KG1 (cell line): ENCODE measurements at places on chromosomes 7 and 10.
A peak's percentile ranks its signal among the peaks of the same experiment; 100 is the strongest.

GRCh38 chr7:7719236-7719635 is 829 bp upstream of the RPA3 start:
- DNase-seq: no peak

GRCh38 chr10:12193193-12193592 is 2.5 kb downstream of the NUDT5 start:
- no peak for DNase-seq

DNA sequence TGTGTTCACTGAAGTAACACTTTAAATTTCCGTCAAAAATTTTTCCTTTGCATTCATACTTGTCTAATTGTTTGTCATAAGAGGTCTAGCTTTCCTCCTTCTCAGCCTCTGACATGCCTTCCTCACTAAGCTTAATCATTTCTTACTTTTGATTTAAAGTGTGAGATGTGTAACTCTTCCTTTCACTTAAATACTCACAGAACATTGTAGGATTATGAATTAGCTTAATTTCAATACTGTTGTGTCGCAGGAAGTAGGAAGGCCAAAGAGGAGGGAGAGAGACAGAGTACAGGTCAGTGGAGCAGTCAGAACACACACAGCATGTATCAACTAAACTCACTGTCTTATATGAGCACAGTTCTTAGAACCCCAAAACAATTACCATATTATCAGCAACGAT is 99.0 kb downstream of the SRPK2 start:
- no peak for DNase-seq

GRCh38 chr7:68246189-68246633 is 1249.6 kb downstream of the TYW1 start:
- DNase-seq: no peak

GRCh38 chr10:26801274-26801673 is 59.5 kb downstream of the ABI1 start:
- no peak for DNase-seq

DNA sequence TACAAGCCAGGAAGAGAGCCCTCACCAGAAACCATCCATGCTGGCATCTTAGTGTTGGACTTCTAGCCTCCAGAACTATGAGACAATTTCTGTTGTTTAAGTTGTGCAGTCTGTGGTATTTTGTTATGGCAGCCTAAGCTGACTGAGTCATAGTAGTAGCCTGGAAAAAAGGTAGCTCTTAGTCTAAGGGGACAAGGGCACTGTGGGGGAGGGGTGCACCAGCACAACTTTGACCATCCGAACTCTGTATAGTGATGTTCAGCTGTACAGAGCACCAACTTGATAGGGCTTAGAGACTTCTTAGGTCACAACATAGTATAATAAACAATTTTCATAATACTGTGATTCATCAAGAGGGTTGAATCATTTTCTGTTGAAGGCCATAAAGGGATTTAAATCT is 14.3 kb downstream of the EIF4EBP2 start:
- DNase-seq: no peak

DNA sequence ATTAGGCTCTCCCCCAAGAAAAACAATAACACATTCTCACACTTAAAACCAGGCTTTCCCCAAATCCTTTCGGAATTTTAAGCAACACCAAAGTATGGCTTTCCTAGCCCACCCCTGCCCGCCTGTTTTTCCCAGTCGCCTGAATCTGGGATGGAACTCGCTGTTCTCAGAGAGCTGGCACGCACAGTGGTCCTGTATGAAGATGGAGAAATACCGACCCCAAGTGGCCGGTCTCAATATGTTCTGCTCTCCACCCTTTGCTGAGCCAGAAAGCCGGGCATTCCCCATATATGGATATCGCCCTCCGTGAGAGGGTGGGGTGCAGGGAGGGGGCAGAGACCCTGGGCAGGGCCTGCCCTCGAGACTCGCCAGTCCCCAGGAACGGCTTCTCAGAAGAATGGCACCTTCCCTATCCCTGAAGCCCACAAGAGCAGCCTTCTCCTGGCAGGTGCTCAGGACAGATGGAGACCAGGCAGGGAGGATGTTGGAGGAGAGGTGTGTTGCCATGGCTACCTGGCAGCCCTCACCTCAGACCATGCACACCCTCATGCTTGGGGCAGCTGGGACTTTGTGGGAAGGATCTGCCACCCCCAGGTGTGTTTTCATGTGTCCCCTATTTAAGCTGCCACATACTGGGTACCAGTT is 3.4 kb downstream of the TACR2 start:
- DNase-seq: peak; percentile 41

DNA sequence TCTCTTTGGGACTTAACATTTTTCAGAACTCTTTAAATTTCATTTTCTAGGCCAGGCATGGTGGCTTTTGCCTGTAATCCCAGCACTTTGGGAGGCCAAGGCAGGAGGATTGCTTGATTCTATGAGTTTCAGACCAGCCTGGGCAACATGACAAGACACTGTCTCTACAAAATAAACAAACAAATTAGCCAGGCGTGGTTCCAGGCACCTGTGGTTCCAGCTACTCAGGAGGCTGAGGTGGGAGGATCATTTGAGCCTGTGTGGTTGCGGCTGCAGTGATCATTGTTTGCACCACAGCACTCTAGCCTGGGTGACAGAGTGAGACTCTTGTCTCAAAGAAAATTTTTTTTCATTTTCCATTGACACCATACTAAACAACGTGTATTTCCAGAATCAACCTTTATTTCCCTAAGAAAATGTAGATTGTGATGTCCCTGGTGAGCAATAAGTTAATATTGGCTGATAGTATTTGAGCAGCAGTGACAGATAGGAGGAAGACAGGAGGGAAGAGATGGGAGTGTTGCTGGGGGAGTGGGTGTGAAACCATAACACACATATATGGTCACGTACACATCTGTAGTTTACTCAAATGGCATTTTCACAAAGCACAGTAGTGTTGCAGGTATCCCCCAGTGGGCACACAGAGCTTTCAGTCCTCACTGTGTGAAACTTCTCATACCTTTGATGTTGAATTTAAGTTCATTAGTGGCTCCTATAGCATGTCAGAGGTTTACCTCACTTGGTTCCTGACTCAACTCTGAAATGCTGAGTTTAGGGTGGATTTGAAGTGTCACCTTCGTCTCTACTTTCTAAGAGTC is 205.6 kb downstream of the AUTS2 start:
- no peak for DNase-seq

DNA sequence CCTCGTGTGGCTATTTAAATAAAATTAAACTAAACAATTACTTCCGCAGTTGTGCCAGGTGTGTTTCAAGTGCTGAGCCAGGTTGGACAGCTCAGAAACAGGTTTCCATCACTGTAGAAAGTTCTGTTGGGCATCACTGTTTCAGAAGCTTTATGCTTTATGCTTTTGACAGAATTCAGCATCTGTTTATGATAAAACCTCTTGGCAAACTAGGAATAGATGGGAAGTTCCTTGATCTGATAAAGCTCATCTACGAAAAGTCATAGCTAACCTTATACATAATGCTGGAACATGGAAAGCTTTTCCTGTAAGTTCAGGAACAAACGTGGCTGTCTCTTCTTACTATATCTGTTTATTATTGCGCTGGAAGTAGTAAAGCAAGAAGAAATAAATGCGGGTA is 143.4 kb downstream of the DOCK1 start:
- no peak for DNase-seq
